ENCODE measurements at places on chromosomes 2 and 18.

- no peaks in the 10 kb centered on the region for H3K27me3 ChIP-seq
- no peak overlapping the region for H3K27ac ChIP-seq
- no peaks in the 10 kb centered on the region for H3K4me1 ChIP-seq
- H3K36me3 ChIP-seq = no peaks in the 10 kb centered on the region
These were observed 168.4 kb downstream of the ARL4C start for GRCh38 chr2:234328444-234328990.

- H3K27me3 ChIP-seq = no peaks in the 10 kb centered on the region
- DNase-seq = no peak
- H3K36me3 ChIP-seq = no peaks in the 10 kb centered on the region
- no peak overlapping the region for H3K27ac ChIP-seq
- H3K4me1 ChIP-seq = no peaks in the 10 kb centered on the region
These were observed 360.1 kb upstream of the VWC2L start for GRCh38 chr2:214050731-214051130.

DNA sequence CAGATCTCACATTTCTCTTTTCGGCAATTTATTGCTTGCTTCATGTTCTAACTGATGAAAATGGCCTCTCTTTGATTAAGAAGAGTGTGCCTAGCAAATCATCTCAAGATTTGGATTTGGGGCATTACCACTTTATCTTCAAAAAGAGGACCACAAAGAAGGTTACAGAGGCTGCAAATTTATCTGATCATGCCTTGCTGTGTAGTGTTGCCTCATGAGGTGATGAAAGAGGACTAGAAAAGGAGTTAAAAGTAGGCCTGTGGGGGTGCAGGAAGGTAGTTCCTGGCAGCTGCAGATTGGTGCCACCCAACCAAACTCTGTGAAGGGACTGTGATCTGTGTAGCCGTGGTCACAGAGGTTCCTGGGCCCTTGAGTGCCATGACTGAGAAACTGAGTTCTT is 69.2 kb downstream of the PRELID3A start:
- no peak for DNase-seq
- H3K4me3 ChIP-seq = no peak overlapping the region
- H3K36me3 ChIP-seq = peaks cover 62% of the 10 kb centered on the region
- H3K27me3 ChIP-seq = no peaks in the 10 kb centered on the region
- H3K27ac ChIP-seq = no peak overlapping the region

DNA sequence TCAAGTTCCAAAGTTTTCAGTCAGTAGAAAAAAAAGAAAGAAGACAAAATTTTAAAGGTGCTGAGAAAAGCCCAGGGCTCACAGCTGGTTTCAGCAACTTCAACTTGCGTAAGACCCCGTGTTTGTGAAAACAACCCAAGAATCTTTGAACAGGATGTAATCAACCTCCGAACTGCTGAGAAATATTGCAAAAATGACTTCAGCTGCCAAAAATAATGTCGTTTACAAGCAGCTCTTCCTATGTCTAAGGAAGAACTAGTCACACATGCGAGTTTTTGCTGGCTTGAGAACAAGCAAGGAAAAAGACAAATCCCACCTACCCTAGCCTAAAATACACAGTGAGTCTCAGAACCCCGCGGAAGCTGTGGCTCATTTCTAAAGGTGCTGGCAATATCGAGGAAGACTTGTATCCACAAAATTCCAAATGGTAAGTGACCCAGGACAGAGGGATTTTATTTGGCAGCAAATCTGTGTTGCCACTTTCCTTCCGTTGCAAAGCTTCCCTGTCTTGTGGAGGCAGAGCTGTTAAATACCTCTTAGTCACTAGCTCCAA is 59.8 kb upstream of the SLC8A1 start:
- no peaks in the 10 kb centered on the region for H3K27me3 ChIP-seq
- peaks cover 6% of the 10 kb centered on the region for H3K4me1 ChIP-seq
- H3K36me3 ChIP-seq = no peaks in the 10 kb centered on the region
- DNase-seq = peak; percentile 18
- peak overlapping the region; percentile 55 for H3K4me3 ChIP-seq

GRCh38 chr2:12168791-12169388 is 422.5 kb downstream of the LPIN1 start:
- peak; percentile 21 for DNase-seq
- peak overlapping the region; percentile 62 for H3K27ac ChIP-seq
- H3K4me1 ChIP-seq = peaks cover 19% of the 10 kb centered on the region
- H3K27me3 ChIP-seq = no peaks in the 10 kb centered on the region
- H3K36me3 ChIP-seq = no peaks in the 10 kb centered on the region

- H3K36me3 ChIP-seq = no peaks in the 10 kb centered on the region
- no peaks in the 10 kb centered on the region for H3K27me3 ChIP-seq
- DNase-seq = no peak
- no peak overlapping the region for H3K4me3 ChIP-seq
- no peaks in the 10 kb centered on the region for H3K4me1 ChIP-seq
- no peak overlapping the region for H3K27ac ChIP-seq
These were observed 454.9 kb downstream of the LPIN1 start for GRCh38 chr2:12201369-12201768.

DNA sequence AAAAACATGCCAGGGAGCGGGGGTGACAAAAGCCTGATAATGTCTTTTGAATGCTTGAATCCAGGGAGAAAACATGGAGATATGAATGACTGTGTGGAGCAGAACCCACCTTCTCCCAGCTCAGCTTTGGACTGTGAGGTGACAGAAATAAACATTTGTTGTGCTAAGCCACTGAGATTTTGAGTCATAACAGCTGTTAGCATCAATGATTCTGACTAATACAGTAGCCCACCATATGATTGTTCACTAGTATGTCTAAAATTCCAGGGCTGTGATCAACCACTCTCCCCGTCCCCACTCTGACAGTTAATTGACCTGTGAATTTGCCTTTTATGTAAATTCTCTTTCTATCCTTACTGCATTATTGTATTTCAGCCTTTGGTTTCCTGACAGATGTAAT is 69.1 kb downstream of the PDK1 start:
- no peaks in the 10 kb centered on the region for H3K4me1 ChIP-seq
- no peaks in the 10 kb centered on the region for H3K36me3 ChIP-seq
- no peak overlapping the region for H3K4me3 ChIP-seq
- no peak overlapping the region for H3K27ac ChIP-seq
- DNase-seq = no peak

- H3K27me3 ChIP-seq = no peaks in the 10 kb centered on the region
- no peak for DNase-seq
- no peak overlapping the region for H3K4me3 ChIP-seq
- no peak overlapping the region for H3K27ac ChIP-seq
These were observed 3.8 kb downstream of the ZFAND2B start for GRCh38 chr2:219210196-219210885.

GRCh38 chr2:198036029-198036879 is 231.9 kb downstream of the PLCL1 start:
- no peak overlapping the region for H3K4me3 ChIP-seq
- no peaks in the 10 kb centered on the region for H3K36me3 ChIP-seq
- no peaks in the 10 kb centered on the region for H3K4me1 ChIP-seq
- no peaks in the 10 kb centered on the region for H3K27me3 ChIP-seq
- DNase-seq = no peak
- H3K27ac ChIP-seq = no peak overlapping the region

- H3K4me3 ChIP-seq = peak overlapping the region; percentile 72
- H3K27ac ChIP-seq = peak overlapping the region; percentile 88
- H3K4me1 ChIP-seq = peaks cover 17% of the 10 kb centered on the region
- H3K36me3 ChIP-seq = no peaks in the 10 kb centered on the region
These were observed 1.4 kb downstream of the ST8SIA5 start for GRCh38 chr18:46755315-46756024.

GRCh38 chr18:76495006-76495370 is at the start of gene ZNF516:
ZNF516 (minus strand) TSS chr18:76495242; CDS start chr18:76443054, 52,188 bp downstream.
- H3K4me3 ChIP-seq = peak within 1 kb of the TSS; percentile 92
- peak; percentile 43 for DNase-seq
- H3K36me3 ChIP-seq = no peaks in the 10 kb centered on the region
- H3K27ac ChIP-seq = peak within 1 kb of the TSS; percentile 91

DNA sequence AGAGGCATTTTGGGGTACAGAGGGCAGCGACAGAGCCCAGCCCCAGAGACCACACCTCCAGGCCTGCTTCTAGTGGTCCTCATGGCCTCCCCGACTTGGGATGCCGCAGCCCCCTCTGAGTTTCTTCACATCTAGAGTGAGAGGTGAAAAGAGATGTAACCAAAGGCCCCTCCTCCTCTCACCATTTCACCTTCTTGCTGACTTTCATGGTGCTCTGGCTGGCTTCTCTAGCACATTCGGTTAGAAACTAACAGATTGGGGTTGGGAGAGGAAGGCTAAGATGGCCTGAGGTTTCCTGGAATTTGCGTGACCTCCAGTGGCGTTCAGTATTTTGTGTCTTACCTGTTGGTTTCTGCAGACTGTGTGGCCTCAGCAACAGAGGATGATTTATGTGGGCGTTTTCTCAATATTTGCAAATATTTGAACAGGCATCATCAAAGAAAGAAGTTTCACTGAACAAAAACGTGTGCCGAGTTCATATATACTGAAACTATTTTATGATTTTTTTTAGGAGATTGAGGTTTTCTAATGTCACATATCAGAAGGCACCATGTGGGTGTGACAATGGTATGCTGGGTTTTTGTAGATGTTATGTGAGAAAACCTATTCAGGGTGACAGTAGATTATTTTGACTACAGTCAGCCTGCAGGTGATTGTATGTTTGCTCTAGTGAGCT is 69.9 kb upstream of the BCL2L11 start:
- H3K36me3 ChIP-seq = no peaks in the 10 kb centered on the region
- H3K27ac ChIP-seq = no peak overlapping the region
- DNase-seq = no peak

DNA sequence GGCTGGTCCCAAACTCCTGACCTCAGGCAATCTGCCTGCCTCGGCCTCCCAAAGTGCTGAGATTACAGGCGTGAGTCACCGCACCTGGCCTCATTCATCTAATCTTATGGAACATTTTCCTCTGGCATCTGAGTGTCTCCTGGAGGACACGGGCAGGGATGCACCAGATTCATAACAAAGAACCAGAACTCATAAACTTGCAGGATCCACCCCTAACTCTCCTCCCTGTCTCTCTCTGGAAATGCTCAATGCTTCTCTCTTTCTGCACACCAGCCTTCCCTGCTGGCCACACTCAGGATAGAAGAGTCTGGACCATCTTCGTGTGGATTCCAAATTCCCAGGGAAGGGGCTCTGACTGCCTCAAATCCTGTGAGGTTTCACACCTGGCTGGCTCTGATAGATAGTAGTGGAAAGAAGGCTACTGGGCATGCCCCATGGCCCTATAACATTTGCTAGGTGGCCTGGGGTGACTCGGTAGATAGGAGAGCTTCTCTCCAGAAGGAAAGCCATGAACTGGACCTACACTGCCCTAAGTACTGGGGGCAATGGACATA is 483.2 kb upstream of the GYPC start:
- H3K36me3 ChIP-seq = no peaks in the 10 kb centered on the region
- no peaks in the 10 kb centered on the region for H3K27me3 ChIP-seq
- H3K27ac ChIP-seq = no peak overlapping the region
- no peak for DNase-seq
- no peaks in the 10 kb centered on the region for H3K4me1 ChIP-seq

DNA sequence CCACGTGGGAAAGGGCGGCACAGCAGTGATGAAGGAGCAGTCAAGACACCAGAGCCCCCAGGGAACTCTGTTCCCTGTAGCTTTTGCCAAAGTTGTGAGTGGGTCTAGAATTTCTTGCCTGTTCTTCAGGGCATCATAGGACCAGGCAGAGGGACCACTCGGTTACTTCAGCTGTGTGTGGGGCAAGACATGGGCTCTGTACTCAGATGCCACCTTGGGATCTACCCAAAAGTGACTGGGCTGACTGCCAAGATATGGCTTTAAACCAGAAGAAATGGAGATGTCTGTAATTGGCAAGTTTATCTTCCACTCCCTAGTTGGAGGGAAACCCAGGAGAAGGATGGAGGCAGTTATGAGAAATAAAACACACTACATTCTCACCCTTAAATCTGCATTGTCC is 29.6 kb downstream of the KCNF1 start:
- H3K36me3 ChIP-seq = no peaks in the 10 kb centered on the region
- no peak for DNase-seq

DNA sequence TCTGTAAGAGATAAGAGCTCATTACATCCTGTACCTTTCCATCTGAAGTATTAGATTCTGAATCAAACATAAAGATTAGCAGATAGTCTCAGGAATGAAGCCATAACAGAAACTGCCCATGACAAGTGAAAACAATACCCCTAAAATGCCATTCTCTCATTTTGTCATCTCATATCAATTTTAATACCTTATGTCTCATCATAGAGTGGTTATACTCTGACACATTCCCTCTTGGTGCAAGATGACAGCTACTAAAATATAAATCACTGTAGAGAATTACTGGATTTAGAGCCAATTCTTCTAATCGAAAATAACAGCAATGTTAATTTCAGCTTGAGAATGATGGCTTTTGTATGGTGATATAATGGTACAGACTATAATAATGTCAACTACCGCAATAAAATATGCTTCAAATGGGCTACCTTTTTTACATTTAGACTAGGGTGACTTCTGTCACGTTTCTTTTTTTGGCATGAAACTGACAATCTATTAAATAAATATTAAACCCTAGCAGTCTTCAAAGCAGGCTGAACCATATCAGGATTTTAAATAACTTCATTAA is 125.1 kb upstream of the ITGA4 start:
- no peaks in the 10 kb centered on the region for H3K4me1 ChIP-seq
- no peak for DNase-seq
- H3K27ac ChIP-seq = no peak overlapping the region
- no peak overlapping the region for H3K4me3 ChIP-seq
- no peaks in the 10 kb centered on the region for H3K27me3 ChIP-seq

DNA sequence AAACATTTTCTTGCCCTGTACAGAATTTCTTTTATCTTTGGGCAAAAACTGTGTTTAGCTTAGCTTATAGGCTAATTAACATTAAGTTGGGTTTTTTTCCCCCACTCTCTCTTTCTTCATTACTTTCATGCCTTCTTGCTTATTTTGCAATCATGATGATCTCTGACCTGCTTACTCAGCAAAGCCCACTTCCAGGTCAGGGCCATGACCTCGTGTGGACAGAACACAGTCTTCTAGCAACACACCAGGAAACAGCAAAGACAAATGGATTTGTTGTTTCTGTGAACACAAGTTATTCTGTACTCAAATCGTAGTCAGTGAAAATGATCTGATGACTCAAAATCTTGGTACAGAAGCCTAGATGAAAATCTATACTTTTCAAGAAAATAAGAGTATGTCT is 60.7 kb downstream of the SPATS2L start:
- no peaks in the 10 kb centered on the region for H3K27me3 ChIP-seq
- peaks cover 1% of the 10 kb centered on the region for H3K36me3 ChIP-seq
- no peak overlapping the region for H3K27ac ChIP-seq
- H3K4me1 ChIP-seq = no peaks in the 10 kb centered on the region

DNA sequence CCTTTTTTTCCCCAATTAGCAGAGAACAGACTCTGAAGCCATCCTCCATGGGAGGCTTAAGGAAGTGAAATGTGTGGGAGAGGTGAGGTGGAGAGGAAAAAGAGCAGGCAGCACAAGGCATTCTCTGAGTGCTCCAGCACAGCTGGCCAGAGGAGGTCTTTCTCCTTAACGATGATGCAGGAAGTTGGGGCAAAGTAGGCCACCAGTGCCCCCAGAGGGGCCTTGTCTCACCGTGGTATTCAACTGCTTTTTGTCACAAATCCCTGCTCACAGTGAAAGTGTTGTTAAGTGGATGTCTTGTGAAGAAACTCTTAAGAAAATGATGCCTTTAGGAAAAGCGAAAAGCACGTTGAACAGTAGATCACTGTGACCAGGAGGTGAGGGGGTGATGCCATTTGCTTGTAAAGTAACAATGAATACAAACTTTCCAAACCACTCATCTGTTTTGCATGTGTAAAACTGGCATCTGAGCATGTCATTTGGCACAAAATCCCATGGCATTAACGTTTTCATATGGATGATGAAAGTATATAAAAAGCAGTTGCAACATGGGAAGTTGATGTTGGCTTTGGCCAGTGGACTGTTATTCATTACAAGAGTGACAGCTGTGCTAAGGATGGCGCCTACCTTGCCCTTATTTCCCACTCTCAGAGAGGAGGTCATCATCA is 49.2 kb upstream of the CDC42EP3 start:
- H3K27ac ChIP-seq = no peak overlapping the region
- no peak overlapping the region for H3K4me3 ChIP-seq
- H3K36me3 ChIP-seq = no peaks in the 10 kb centered on the region
- H3K27me3 ChIP-seq = no peaks in the 10 kb centered on the region
- DNase-seq = no peak
- no peaks in the 10 kb centered on the region for H3K4me1 ChIP-seq
